ENCODE measurements at places on chromosomes 2 and 18. TPM values are rescaled to one million over a fixed set of nuclear protein-coding genes. Genes with fewer than 3 reads are reported as not detected.

KLHL29 gene
- total RNA-seq: 1.4 TPM

GRCh38 chr2:112906276-112906675 is 4.7 kb upstream of the IL37 start:
- H3K36me3 ChIP-seq: no peaks in the 10 kb centered on the region
- no peak for DNase-seq
- no peak overlapping the region for H3K4me3 ChIP-seq
- no peaks in the 10 kb centered on the region for H3K27me3 ChIP-seq
- no peak overlapping the region for H3K27ac ChIP-seq

- no peaks in the 10 kb centered on the region for H3K27me3 ChIP-seq
- no peak overlapping the region for H3K27ac ChIP-seq
- no peaks in the 10 kb centered on the region for H3K36me3 ChIP-seq
- no peak for DNase-seq
- no peak overlapping the region for H3K4me3 ChIP-seq
Observed at GRCh38 chr2:217215877-217216276, 356.0 kb upstream of the TNP1 start.

DNA sequence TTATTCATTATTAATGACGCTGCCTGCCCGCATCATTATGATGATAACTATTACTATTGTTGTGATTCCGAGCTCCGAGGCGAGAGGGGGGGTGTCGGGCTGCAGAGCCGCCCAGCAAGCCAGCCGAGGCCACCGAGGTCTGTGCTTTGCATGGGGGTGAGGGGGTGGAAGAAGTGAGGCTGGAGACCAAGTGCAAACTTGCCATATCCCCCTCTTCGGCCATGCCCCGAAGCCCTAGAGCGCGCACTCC is 3.6 kb downstream of the BCL11A start:
- DNase-seq: no peak
- H3K27me3 ChIP-seq: no peaks in the 10 kb centered on the region

ZFAND2B gene
- total RNA-seq: 57.8 TPM

DNA sequence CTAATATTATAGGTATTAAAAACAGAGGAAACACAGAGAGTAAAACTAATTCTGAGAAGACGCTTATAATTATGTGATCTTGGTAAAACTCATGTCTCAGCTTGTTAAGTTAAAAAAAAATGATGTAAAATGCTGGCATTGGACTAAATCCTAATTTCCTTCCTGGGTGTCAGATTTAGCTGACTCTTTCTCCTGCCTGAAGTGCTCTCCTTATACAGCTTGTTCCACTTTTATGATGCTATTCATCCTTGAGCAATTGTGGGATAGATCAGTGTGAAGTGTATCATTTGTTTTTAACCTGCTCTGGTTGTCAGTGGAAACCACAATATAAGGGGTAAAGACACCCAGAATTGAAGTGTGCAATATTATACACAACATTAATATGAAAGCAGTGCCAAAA is 84.9 kb downstream of the EFEMP1 start:
- H3K36me3 ChIP-seq: no peaks in the 10 kb centered on the region
- H3K27ac ChIP-seq: no peak overlapping the region
- H3K4me1 ChIP-seq: no peaks in the 10 kb centered on the region
- H3K4me3 ChIP-seq: no peak overlapping the region

DNA sequence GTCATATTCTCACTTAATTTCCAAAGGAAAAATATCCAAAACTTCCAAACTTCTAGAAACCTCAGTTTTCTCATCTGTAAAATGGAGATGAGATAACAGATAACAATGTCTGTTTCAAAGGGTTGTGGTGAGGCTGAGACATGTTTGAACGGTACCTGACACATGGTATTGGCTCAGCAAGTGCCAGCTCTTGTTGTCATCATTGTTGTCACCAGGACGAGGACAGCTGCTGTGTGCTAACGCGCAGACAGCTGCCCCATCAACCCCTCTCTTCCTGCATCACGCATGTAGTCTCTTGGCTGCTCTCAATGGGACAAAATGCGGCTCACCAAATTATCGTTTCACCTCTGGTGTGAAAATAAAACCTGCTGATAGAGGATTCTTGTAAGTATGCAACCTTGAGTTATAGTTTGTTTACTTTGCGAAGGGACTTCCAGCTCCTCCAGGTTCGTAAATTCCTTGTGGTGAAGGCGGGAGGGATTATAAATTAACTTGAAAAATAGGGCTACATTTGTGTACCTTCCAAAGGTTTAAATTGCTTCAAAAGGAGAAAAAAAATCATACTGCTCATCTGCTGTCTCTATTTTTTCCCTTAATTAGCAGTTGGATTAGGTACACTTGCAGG is 605.4 kb downstream of the BCL11A start:
- peaks cover 17% of the 10 kb centered on the region for H3K4me1 ChIP-seq
- H3K27me3 ChIP-seq: no peaks in the 10 kb centered on the region
- H3K4me3 ChIP-seq: no peak overlapping the region

- no peak for DNase-seq
- H3K4me3 ChIP-seq: no peak overlapping the region
- H3K27me3 ChIP-seq: no peaks in the 10 kb centered on the region
- no peak overlapping the region for H3K27ac ChIP-seq
- H3K36me3 ChIP-seq: no peaks in the 10 kb centered on the region
Observed at GRCh38 chr18:78323453-78324197, 656.0 kb upstream of the SALL3 start.

COLEC12 gene
- total RNA-seq: 5.6 TPM

GRCh38 chr2:137252934-137253333 is 487.6 kb downstream of the THSD7B start:
- no peak for DNase-seq
- no peak overlapping the region for H3K27ac ChIP-seq
- H3K27me3 ChIP-seq: no peaks in the 10 kb centered on the region
- H3K4me3 ChIP-seq: no peak overlapping the region
- H3K4me1 ChIP-seq: no peaks in the 10 kb centered on the region

GRCh38 chr2:121144111-121144510 is 140.9 kb downstream of the TFCP2L1 start:
- no peak overlapping the region for H3K4me3 ChIP-seq
- no peaks in the 10 kb centered on the region for H3K4me1 ChIP-seq
- H3K27me3 ChIP-seq: no peaks in the 10 kb centered on the region
- no peaks in the 10 kb centered on the region for H3K36me3 ChIP-seq
- H3K27ac ChIP-seq: no peak overlapping the region
- DNase-seq: no peak

GRCh38 chr2:185161701-185162100 is 563.4 kb downstream of the ZNF804A start:
- no peak overlapping the region for H3K27ac ChIP-seq
- H3K4me1 ChIP-seq: no peaks in the 10 kb centered on the region
- no peak for DNase-seq
- H3K27me3 ChIP-seq: no peaks in the 10 kb centered on the region
- no peak overlapping the region for H3K4me3 ChIP-seq

DNA sequence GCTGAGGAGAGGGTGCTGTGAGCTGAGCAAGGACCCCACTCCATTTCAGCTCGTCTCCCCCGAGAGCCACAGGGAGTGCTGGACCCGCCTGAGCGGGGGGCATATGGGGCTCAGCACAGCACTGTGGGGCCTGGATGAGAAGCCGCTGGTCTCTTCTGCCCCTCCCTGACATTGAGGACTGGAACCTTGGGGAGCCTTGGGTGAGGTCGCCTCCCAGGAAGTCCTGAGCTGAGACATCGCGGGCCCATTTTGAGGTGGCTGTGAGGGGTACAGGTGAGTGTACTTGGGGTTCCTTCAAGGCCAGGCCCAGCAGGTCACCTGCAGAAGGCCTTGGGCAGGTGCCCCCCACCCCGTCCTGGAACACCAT is 3.1 kb upstream of the AQP12A start:
- H3K4me1 ChIP-seq: no peaks in the 10 kb centered on the region
- H3K4me3 ChIP-seq: no peak overlapping the region
- no peaks in the 10 kb centered on the region for H3K27me3 ChIP-seq
- no peaks in the 10 kb centered on the region for H3K36me3 ChIP-seq

All from thymus (tissue), 14 donors.